CD8-positive, alpha-beta T cell (primary cell): ENCODE measurements at places on chromosomes 7 and 10.

DNA sequence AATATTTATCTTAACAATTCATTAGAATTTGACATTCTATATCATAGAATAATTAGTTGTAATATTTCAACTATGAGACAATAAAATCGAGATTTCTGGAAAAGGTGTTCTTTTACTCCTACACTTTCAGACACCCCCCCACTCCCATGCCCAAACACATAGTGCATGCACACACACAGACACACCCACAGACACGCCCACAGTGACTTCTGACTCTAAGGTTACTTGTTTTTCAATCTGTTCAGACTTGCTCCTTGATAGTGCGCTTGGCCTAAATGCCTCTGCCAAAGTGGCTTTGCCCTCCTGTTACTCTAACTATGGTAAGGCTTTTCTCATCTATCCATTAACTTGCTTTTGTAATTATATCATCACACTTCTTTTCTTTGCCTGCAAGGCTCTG lies 144.0 kb upstream of the PPP1R3A start:
- DNase-seq = no peak

- no peak for DNase-seq
Measured at GRCh38 chr10:76086170-76086760, 654.8 kb downstream of the LRMDA start.

DNA sequence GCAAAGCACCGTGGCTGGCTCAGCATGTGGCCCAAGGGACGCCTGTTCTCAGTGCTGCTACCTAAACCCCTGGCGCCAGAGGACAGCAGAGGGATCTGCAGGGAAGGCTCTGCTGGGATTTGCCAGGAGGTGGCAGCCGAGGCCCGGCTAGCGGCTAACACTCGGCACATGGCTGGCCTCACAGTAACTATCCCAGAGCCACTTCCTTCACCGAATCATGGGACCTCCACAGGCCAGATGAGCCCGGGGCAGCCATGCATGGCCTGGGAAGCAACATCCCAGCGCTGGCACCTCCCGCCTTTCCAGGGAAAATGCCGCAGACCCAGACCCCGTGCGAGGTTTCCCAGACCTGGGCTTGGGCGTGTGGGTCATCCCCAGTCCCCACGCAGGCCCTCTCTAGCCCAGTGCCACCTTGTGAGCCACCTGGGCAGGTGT lies 36.4 kb downstream of the DPYSL4 start:
- DNase-seq = peak; percentile 71

GRCh38 chr7:104371216-104371979 lies 43.0 kb downstream of the LHFPL3 start:
- DNase-seq = no peak
